NCI-H446 (cell line): ENCODE measurements at places on chromosomes 2 and 18.
A peak's percentile ranks its signal among the peaks of the same experiment; 100 is the strongest.

- DNase-seq, result peak; percentile 70
These were observed 517.7 kb upstream of the MYT1L start for GRCh38 chr2:2848621-2849333.

GRCh38 chr2:240369801-240370585, 65.5 kb upstream of the GPC1 start:
- DNase-seq, result no peak

DNA sequence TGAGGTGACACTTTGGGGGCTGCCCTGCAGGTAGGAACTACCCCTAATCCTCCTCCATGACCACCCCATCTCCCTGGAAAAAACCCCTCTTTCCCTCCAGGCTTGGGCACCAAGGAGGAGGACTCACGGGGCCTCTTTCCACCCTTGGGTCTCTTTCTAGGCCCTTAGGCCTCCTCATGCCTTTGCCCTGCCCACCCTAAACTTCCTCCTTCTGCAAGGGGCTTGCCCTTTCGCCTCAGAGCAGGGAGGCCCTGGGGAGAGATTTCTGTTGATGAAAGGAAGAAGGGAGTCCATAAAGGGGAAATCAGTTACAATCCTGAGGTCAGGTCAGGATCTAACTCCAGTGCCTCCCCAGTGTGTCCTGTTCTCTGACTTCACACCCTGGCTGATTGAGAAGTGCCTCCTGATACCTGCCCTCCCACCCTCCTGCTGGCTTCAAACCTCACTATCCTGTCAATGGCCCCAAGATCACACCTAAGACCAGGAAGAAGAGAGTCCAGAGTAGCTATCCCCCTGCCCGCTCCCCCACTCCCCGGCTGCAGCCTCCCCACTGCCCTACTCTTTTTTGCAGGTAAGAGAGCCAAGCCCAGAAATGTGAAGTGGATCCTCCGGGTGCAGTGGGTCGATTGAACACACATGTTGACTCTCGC, 16.7 kb upstream of the TNS1 start:
- no peak for DNase-seq

GRCh38 chr2:48588745-48589144, 28.9 kb upstream of the GTF2A1L start:
- no peak for DNase-seq

DNA sequence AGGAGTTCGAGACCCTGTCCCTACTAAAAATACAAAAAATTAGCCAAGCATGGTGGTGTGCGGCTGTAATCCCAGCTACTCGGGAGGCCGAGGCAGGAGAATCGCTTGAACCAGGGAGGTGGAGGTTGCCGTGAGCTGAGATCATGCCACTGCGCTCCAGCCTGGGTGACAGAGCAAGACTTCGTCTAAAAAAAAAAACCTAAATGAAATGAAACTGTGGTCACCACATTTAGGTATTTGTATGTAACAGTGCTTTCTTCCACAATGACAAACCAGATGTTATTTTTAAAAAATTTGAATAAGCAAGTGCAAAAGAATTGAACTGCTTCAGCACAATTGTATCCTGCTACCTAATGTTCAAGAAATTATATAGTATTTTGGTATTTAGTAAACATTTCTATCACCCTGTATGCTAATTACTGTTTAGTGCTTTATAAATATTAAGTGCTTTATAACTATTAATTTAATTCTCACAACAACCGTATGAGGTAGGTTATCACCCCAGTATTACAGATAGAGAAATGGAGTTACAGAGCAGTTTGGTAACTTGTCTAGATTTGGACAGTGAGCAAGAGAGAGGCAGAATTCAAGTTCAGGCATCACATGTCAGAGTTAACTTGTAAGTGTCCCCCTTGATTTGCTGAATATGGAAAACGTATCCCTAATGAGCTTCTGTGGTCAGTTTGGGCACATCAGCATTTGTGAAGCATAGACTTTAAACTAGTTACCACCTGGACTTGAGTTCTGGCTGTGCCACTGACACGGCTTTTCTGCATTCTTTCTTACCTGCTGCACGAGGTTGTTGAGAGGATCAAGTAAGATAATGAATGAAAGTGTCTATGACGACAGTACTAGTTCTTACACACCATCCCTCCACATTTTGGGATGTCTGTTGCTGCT, 14.4 kb downstream of the PHLPP1 start:
- DNase-seq, result no peak
